ENCODE measurements at places on chromosomes 5 and 9.

DNA sequence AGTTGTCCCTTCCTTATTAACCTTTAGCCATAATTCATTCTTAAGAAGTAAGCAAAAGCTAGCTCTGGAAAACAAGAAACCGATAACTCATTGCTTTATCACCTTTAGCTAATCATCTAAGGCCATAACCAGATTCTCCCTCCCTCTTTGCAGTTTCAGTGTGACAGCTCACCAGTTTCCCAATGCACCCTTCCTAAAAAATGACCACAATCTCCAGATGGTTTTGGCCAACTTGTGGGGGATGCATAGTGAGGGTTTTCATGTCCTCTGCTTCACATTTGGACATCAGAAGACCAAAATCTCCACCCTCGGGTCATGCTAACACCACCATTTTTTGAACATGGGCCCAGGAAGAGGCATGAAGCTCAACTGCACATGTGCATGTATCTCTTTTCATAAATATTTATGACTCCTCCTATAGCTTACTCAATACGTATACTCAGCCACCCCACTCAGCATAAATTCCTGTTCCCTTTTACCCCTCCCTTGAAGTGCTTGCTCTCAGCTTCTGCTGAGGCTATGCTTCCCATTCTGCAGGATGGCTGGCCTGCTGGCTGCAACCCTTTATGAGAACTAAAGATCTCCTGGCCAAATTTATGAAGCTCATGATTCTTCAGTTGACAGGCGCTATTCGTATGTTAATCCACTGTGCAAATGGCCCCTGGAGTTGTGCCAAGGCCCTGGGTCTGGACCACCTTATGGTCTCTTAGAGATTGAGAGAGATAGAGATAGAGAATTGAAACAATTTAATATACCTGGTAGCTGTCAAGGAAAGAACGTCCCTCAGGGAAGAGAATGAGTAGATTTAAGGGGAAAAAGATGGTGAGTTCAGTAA, 14.8 kb downstream of the PPP3R2 start:
- DNase-seq, result no peak
- H3K27ac ChIP-seq, result no peak overlapping the region
- H3K27me3 ChIP-seq, result no peaks in the 10 kb centered on the region

DNA sequence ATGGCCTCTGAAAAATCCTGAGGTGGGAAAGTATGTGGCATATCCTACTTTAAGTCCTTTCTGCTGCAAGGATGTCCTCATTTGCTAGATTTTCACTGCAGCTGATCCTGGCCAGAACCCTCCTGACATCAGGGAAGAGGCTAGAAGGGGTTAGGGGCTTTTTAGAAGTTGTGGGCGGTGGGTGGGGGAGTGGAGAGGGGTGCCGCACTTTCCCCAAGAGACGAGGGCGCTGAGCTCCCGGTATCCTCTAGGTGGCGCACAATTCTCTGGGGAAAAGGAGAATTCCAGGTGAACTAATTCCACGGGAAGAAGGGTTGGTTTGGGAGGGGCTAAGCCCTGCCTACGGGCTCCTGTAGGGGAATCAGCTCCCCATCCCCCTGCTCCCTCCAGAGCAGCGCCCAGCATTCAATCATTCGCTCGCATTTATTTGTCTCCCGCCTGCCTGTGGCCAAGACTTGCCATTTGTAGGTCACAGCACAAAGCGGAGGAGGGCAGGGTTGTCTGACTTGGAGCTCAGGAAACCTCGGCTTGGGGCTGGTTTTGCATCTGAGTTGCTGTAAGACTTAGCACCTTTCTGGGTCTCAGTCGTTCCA, 42.9 kb upstream of the HAND1 start:
- no peaks in the 10 kb centered on the region for H3K36me3 ChIP-seq
- H3K27me3 ChIP-seq, result no peaks in the 10 kb centered on the region
- no peak overlapping the region for H3K27ac ChIP-seq
- no peaks in the 10 kb centered on the region for H3K4me1 ChIP-seq

- H3K27me3 ChIP-seq, result peaks cover 4% of the 10 kb centered on the region
- H3K36me3 ChIP-seq, result no peaks in the 10 kb centered on the region
- H3K27ac ChIP-seq, result no peak overlapping the region
- no peaks in the 10 kb centered on the region for H3K4me1 ChIP-seq
- DNase-seq, result no peak
- no peak overlapping the region for H3K4me3 ChIP-seq
Observed at GRCh38 chr5:115072266-115073064, 97.2 kb downstream of the TRIM36 start.

- DNase-seq, result no peak
- no peaks in the 10 kb centered on the region for H3K4me1 ChIP-seq
- no peak overlapping the region for H3K4me3 ChIP-seq
- H3K27me3 ChIP-seq, result no peaks in the 10 kb centered on the region
- H3K36me3 ChIP-seq, result no peaks in the 10 kb centered on the region
Observed at GRCh38 chr9:107792006-107792405, 302.4 kb upstream of the KLF4 start.

All from CD8-positive, alpha-beta memory T cell (primary cell).